ENCODE measurements at places on chromosomes 7 and 10.

DNA sequence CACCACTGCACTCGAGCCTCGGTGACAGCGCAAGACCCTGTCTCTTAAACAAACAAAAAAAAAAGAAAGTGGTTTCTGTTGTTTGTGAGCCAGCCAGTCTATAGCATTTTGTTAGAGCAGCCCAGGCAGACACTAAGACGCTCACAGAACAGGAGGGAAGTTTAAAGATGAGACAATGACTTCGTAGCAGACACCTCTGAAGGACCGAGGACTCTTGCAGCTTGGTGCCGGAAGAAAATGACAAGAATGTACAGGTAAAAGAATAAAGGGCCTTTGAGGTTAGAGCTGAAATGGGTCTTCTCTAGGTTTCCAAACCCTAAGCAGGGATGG, 39.7 kb downstream of the MACROH2A2 start:
- DNase-seq, result no peak
- no peaks in the 10 kb centered on the region for H3K36me3 ChIP-seq
- H3K4me1 ChIP-seq, result peaks cover 14% of the 10 kb centered on the region
- H3K27ac ChIP-seq, result no peak overlapping the region
- H3K4me3 ChIP-seq, result peak overlapping the region; percentile 1

- no peak overlapping the region for H3K27ac ChIP-seq
- no peaks in the 10 kb centered on the region for H3K36me3 ChIP-seq
- H3K27me3 ChIP-seq, result no peaks in the 10 kb centered on the region
- H3K4me1 ChIP-seq, result no peaks in the 10 kb centered on the region
- H3K4me3 ChIP-seq, result no peak overlapping the region
These were observed 490.9 kb downstream of the REEP3 start for GRCh38 chr10:64011912-64012714.

GRCh38 chr7:127591189-127591588, 2.3 kb upstream of the FSCN3 start:
- peaks cover 37% of the 10 kb centered on the region for H3K4me1 ChIP-seq
- H3K27me3 ChIP-seq, result no peaks in the 10 kb centered on the region
- peaks cover 4% of the 10 kb centered on the region for H3K36me3 ChIP-seq
- H3K27ac ChIP-seq, result no peak overlapping the region
- DNase-seq, result no peak

GRCh38 chr7:130182990-130183389, 22.2 kb downstream of the TMEM209 start:
- no peaks in the 10 kb centered on the region for H3K4me1 ChIP-seq
- no peak overlapping the region for H3K4me3 ChIP-seq
- no peak overlapping the region for H3K27ac ChIP-seq
- peaks cover 61% of the 10 kb centered on the region for H3K36me3 ChIP-seq
- DNase-seq, result no peak

- no peak overlapping the region for H3K27ac ChIP-seq
- H3K4me1 ChIP-seq, result no peaks in the 10 kb centered on the region
- H3K27me3 ChIP-seq, result no peaks in the 10 kb centered on the region
- no peaks in the 10 kb centered on the region for H3K36me3 ChIP-seq
- H3K4me3 ChIP-seq, result no peak overlapping the region
These were observed 216.8 kb upstream of the GPR26 start for GRCh38 chr10:123449234-123449962.

DNA sequence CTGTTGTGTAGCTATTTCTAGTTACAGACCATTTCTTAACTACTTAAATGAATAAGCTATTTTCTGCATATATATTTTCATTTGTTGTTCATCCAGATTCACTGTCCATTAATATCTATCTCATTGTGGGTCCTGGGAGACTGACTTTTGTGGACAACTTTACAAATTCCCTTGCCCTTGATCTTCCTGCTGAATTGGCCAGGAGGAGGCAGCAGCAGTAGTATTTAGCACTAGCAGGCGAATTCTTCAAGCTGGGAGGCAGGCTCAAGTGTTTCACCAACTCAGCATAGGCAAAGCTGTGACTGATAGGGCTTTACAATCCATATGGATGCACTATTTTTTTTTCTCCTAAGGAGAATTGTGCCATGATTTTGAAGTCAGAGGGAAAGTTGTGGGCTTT, 461.0 kb upstream of the NRG3 start:
- H3K36me3 ChIP-seq, result no peaks in the 10 kb centered on the region
- no peak overlapping the region for H3K27ac ChIP-seq
- H3K27me3 ChIP-seq, result no peaks in the 10 kb centered on the region
- no peaks in the 10 kb centered on the region for H3K4me1 ChIP-seq

GRCh38 chr7:111405621-111406020, 156.7 kb downstream of the IMMP2L start:
- no peak overlapping the region for H3K4me3 ChIP-seq
- H3K27ac ChIP-seq, result no peak overlapping the region
- H3K27me3 ChIP-seq, result no peaks in the 10 kb centered on the region
- no peaks in the 10 kb centered on the region for H3K4me1 ChIP-seq
- no peak for DNase-seq
- H3K36me3 ChIP-seq, result no peaks in the 10 kb centered on the region

GRCh38 chr7:91713669-91714068, 166.8 kb downstream of the MTERF1 start:
- H3K4me3 ChIP-seq, result no peak overlapping the region
- no peaks in the 10 kb centered on the region for H3K36me3 ChIP-seq
- no peak for DNase-seq
- no peaks in the 10 kb centered on the region for H3K27me3 ChIP-seq
- H3K4me1 ChIP-seq, result no peaks in the 10 kb centered on the region

- no peaks in the 10 kb centered on the region for H3K36me3 ChIP-seq
- no peak overlapping the region for H3K4me3 ChIP-seq
- H3K27ac ChIP-seq, result no peak overlapping the region
- H3K27me3 ChIP-seq, result no peaks in the 10 kb centered on the region
- no peak for DNase-seq
These were observed 8.7 kb upstream of the POLD2 start for GRCh38 chr7:44132039-44132438.
